ENCODE measurements at places on chromosomes 1 and 21.

DNA sequence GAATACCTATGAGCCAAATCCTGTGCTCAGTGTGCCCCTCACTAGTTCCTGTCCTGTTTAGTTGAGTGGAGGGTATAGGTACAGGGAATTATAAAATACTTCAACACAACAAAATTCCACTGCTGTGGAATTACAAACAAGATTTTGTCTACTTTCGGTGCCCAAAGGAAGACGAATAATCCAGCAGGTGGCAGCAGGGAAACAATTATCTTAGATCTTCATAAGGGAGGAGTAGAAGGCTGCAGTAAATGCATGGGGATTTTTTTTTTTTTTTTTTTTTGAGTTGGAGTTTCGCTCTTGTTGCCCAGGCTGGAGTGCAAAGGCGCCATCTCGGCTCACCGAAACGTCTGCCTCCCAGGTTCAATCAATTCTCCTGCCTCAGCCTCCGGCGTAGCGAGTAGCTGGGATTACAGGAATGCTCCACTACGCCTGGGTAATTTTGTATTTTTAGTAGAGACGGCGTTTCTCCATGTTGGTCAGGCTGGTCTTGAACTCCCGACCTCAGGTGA is 2.0 kb upstream of the PIP5K1A start:
- peak; percentile 89 for DNase-seq

- DNase-seq: no peak
These were observed 9.8 kb downstream of the RGS18 start for GRCh38 chr1:192167911-192168700.

GRCh38 chr1:160260406-160261382 is 1.7 kb downstream of the DCAF8 start:
- peak; percentile 84 for DNase-seq

GRCh38 chr1:167627865-167628641 is 2.0 kb upstream of the RCSD1 start:
- DNase-seq: peak; percentile 19

GRCh38 chr1:84145068-84145467 is 997 bp downstream of the PRKACB start:
- no peak for DNase-seq

- DNase-seq: peak; percentile 89
These were observed 40.9 kb upstream of the PPIAL4F start for GRCh38 chr1:144551543-144552424.

DNA sequence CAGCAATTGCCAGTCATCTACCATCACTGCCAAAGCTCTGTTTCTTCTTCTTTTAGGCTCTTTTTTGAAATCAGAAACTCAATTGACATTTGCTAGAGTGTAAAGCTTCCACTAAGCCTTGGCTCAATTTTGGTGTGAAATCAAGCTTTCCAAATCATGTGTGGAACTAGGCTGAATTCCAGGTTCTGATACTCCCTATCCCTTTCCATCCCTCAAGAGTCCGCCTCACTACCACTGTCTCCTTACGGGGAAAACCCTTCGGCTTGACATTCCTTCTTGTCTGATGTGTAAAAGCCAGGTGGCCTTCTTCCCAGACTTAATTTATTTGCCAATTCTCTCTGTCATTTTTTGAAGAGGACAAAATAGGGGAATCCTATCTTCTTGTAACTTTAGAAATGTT is 47.2 kb upstream of the PRMT6 start:
- no peak for DNase-seq

DNA sequence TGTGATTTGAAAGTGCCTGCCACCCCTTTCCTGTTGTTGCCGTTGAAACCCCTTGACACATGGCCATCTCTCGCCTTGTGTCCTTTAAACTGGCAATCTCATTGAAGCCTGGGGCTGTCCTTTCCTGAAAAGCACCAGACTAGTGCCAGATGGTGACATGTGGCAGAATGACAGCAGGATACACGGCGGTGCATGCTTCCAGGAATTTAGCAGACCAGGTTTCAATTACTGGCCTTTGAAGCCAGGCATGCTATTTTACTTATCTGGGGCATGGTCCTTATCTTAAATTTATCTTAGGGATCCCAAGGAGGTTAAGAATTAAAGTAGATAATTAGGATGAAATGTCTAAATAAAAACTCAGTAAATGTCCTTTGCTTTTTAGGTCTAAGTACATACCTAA is 15.2 kb downstream of the PLPPR4 start:
- DNase-seq: no peak

GRCh38 chr1:234839663-234840062 is 229.7 kb upstream of the IRF2BP2 start:
- no peak for DNase-seq

- DNase-seq: peak; percentile 74
These were observed 144.4 kb downstream of the PTBP2 start for GRCh38 chr1:96865731-96866685.

DNA sequence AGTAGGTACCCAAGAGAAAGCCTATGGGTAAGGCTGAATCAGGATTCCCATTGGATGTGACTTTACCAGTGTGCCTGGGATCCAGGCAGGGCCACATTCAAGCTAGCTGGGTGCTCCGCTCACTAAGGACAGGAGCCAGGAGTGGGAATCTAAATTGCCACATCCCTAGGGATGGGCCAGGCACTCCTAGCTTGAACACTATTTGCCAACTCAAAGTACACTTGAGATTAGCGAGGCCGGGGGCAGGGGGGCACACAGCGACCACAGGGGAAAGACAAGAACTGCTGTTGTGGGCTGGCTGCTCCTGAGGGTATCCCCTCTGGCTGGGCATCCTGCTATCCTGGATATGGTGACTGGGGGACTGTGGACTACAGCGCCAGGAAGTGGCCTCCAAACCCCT is 4.3 kb downstream of the SLC45A3 start:
- no peak for DNase-seq

DNA sequence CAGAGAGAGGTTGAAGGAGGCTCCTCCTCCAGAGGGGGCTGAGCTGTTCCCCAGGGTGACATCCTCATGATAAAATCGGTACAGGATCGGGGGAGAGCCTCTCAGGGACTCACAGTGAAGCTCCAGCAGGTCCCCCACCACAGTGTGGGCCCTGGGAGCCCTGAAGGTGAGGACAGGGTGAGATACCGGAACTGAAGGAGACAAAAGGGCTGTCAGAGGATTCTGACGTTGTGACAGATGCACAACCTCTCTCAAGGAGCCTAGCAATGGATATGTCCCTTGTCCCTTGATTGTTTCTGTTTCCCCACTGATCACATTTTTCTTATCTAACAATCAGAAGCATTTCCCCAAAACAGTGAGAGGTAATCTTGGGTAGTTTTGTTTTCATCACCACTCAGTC is 5.2 kb downstream of the FCRL3 start:
- DNase-seq: no peak

GRCh38 chr1:23497777-23498439 is 13.9 kb upstream of the ASAP3 start:
- DNase-seq: no peak

GRCh38 chr21:41762753-41763152 is 4.1 kb downstream of the RIPK4 start:
- no peak for DNase-seq

DNA sequence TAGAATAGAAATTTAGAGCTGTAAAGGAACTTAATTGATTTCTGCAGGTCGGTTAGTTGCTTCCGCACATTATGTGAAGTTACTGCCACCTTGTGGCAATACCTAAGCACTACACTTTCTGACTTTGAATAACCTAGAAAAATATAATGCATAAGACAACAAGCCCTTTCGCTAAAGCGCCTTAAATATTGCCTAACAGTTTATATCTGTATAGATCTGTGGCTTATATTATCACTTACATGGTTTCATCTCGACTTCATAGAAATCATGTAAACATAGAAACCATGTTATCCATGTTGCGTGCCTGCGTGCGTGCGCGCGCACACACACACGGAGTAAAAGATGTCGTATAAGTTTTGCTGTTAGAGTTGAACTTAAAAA is 10.9 kb upstream of the IFI16 start:
- DNase-seq: peak; percentile 52

DNA sequence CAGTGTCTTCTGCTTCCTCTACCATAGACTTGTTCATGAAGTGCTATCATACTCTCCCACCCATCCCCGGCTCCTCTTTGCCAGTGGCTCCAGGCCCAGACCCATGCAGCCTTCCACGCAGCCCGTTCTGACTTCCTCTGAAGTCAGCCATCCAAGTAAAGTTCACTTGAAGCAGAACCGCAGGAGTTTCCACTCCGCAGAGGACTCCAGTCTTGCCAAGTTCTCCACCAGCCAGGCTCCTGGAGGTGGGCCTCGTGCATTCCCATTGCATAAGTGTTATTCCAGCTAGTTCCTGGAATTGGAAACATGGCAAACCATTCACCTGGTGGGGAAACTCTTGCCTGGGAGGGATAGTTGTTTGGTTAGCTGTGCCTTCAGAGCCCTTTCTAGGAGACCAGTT is 185.1 kb downstream of the PLPP3 start:
- DNase-seq: no peak

GRCh38 chr1:89781494-89782126 is 39.2 kb upstream of the LRRC8D start:
- no peak for DNase-seq

- DNase-seq: no peak
These were observed 6.3 kb upstream of the PRDM15 start for GRCh38 chr21:41885341-41886024.

- DNase-seq: peak; percentile 50
These were observed 60.3 kb downstream of the FAAP20 start for GRCh38 chr1:2134266-2134620.

DNA sequence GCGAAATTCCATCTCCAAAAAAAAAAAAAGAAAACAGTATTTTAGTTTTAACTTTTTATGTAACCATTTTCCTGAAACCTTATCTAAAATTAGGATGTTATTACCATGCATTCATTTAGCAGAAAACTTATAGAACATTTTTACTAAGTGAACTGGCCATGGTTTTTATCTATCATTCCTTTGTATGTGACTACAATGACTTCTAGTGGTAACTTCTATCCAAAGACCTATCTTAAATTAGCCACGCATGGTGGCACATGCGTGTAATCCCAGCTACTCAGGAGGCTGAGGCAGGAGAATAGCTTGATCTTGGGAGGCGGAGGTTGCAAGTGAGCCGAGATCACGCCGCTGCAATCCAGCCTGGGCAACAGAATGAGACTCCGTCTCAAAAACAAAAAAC is 11.4 kb downstream of the GGPS1 start:
- peak; percentile 8 for DNase-seq

- peak; percentile 44 for DNase-seq
These were observed 136.2 kb upstream of the DUSP10 start for GRCh38 chr1:221878134-221878533.

DNA sequence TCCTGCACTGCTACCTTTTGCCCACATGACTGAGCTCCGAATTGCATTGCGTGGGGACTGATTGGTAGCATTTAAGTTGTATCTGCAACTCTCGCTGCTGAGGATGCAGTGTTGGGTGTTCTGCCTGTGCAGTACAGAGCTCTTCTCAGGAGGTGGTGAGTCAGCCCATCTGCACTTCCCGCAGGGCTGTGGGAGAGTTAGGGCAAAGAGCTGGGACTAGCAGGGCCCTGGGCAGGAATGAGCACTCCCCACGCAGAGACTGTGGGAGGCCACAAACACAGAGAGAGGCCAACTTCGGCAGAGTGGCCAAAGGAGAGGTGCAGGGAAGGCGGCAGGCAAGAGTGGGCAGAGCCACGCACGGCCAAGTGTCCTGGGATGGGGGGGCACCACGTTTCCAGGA is 244.7 kb downstream of the SIPA1L2 start:
- peak; percentile 85 for DNase-seq

GRCh38 chr1:39567302-39567701 is 9.3 kb downstream of the PABPC4 start:
- no peak for DNase-seq

- no peak for DNase-seq
These were observed 12.1 kb downstream of the MCL1 start for GRCh38 chr1:150567341-150567716.

Measured in RPMI7951 (cell line).